ENCODE measurements at places on chromosomes 11 and 22.

GRCh38 chr11:111419641-111420327, 40.7 kb upstream of the POU2AF1 start:
- DNase-seq: no peak

DNA sequence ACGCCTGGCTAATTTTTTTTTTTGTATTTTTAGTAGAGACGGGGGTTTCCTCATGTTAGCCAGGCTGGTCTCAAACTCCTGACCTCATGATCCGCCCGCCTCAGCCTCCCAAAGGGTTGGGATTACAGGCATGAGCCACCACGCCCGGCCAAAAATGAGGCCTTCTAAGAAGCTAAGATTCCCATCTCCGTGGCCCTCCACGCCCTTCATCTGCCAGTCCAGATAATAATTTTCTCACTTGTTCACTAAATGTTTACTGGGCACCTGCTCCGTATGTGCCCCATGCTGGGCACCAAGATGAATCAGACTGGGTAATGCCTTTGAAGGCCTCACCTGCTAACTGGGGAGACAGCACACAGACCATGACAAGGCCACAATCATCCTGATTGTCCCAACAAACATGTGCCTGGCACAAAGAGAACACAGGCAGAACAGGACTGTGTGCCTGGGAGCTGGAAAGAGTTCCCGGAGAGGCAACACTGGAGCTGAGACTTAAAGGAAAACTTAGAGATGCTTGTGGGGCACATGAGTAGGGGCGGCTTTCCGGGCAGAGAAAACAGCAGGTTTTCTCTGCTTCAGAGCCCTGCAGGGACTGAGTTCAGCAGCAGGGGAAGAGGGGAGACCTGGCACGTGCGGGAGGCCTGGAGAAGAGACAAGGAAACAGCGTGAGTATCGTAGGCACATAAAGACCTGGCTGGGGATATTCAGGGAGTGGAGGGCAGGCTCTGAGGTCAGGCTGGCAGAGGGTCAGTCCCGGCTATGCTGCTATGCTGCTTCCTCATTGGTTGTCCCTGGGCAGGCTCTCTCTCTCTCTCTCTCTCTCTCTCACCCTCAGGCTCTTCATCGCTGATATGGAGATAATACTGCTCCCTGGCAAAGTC, 2.4 kb downstream of the KIAA0930 start:
- no peak for DNase-seq

DNA sequence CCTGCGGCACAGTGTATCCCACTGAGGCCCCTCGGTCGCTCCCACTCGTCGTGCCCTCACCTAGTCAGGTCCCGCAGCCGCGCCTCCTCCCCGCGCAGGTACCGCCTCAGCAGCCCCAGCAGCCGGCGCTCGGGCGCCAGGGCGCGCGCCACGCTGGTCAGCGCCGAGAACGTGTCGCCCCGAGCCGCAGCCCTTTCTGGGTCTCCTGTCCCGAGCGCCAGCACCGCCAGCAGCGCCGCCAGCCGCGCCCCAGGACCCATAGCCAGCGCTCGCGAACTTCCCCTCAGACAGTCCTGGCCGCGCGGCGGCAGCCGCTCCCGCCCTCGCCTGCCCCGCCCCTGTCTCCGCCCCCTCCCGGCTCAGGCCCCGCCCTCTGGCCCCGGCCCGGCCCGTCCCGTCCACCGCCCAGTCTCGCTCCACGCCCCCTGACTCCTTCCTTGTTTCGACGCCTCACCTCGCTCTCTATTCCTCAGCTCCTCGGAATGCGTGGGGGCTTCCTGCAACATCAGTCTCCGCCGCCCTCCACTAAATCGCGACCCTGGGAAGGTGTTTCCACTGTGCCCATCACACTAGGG, at the start of gene P4HA3:
TSS of gene P4HA3 (minus strand) at position 289 of the 575 bp plus-strand sequence. CDS start at position 260, 29 bp downstream.
- no peak for DNase-seq

DNA sequence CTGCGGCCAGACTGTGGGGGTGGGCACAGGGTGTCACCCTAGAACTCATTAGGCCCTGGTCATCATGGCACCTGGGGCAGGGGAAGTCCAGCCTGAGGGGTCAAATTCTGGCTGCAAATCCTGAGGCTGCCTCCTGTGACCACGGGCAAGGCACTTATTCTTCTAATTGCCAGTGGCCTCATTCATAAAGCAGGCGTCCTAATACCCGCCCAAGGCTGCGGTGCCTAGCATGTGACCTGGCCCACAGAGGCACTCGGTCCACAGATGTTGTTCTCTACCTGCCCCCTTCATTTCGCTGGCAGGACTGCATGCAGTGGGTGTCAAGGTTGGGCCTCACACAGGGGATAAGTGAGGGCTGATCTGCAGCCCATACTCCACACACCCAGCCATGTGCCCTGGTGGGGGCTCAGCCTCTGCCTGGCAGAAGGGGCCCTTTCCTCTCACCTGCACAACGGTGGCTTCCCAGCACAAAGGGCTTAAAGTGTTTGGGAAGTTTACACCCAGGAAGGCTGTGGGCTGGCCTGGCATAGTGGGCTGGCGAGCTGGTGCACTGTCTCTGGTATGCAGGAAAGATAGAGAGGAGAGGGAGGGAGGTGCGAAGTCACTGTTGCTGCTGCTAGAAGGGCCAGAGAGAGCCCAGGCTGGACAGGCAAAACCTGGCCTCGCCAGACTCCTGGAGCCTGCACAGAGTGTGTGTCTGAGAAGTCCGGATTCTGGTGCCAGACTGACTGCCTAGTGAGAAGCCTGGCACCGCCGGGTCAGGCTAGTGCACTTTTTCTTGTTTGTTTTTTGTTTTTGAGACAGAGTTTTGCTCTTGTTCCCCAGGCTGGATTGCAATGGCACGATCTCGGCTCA, 3.2 kb downstream of the MPST start:
- no peak for DNase-seq

DNA sequence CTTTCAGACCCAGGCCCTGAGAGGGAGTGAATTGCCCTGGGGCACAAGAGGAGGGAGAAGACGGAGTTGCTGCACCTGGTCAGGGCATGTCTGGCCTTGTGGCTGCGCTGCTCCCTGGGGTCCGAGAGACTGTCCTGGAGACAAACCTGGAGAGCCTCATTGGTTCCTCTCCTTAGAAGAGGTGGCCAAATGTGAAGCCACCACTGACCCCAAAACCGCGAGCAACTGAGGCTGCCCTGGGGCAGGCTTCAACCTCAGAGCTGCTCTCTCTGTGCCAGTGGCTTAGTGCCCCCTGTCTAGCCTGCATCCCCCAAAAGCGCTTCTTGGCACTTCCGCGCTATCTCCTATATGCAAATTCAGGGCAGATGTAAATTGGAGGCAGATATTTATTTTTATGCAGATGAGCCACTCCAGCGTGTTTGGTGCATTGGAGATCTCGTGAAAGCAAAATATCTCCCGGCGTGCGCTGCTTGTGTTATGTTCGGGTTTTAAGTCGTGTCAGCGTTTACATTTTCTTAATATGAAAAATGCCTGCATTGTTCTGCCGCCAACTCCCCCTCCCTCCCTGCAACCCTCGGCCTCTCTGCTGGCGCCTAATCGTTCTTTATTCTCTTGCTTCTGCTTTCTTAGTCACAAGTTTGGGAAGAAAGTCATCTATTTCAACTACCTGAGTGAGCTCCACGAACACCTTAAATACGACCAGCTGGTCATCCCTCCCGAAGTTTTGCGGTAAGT, 69.5 kb downstream of the ARHGAP8 start:
- DNase-seq: no peak

GRCh38 chr22:33044112-33044511, 14.1 kb downstream of the SYN3 start:
- no peak for DNase-seq

GRCh38 chr22:49856343-49856742, 2.7 kb downstream of the ZBED4 start:
- DNase-seq: no peak

GRCh38 chr11:123677510-123677909, 23.1 kb upstream of the SCN3B start:
- no peak for DNase-seq

Measured in astrocyte (in vitro differentiated cells and primary cell).